ENCODE measurements at places on chromosomes 3 and 15. TPM values are rescaled to one million over a fixed set of nuclear protein-coding genes. Genes with fewer than 3 reads are reported as not detected.

GRCh38 chr3:70856414-70857162, 544.1 kb upstream of the MDFIC2 start:
- H3K27me3 ChIP-seq: no peaks in the 10 kb centered on the region
- H3K4me1 ChIP-seq: no peaks in the 10 kb centered on the region
- H3K36me3 ChIP-seq: no peaks in the 10 kb centered on the region
- DNase-seq: no peak
- H3K27ac ChIP-seq: no peak overlapping the region

DNA sequence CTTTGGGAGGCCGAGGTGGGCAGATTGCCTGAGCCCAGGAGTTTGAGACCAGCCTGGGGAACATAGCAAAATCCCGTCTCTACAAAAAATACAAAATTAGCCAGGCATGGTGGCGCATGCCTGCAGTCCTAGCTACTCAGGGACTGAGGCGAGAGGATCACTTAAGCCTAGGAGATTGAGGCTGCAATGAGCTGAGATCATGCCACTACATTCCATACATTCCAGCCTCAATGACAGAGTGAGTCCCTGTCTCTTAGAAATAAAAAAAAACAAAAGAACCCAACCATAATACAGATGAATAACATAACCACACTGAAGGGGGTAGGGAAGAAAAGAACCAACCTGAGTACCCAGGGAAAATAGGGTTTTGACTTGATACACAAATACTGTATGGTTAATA, 19.7 kb upstream of the CGNL1 start:
- H3K4me3 ChIP-seq: no peak overlapping the region
- H3K27ac ChIP-seq: no peak overlapping the region
- no peaks in the 10 kb centered on the region for H3K4me1 ChIP-seq
- H3K27me3 ChIP-seq: no peaks in the 10 kb centered on the region

- no peak overlapping the region for H3K4me3 ChIP-seq
- no peak overlapping the region for H3K27ac ChIP-seq
- no peaks in the 10 kb centered on the region for H3K36me3 ChIP-seq
- DNase-seq: no peak
- no peaks in the 10 kb centered on the region for H3K4me1 ChIP-seq
These were observed 765.9 kb upstream of the GRM7 start for GRCh38 chr3:6095006-6095405.

The DPPA2 gene
- not detected for total RNA-seq

The HHLA2 gene
- total RNA-seq: not detected

The AMIGO3 gene
- 1.3 TPM for total RNA-seq

The GOLGA6L4 gene
- 4.1 TPM for total RNA-seq

Measured in natural killer cell (primary cell).